ENCODE measurements at places on chromosomes 3 and 15.

DNA sequence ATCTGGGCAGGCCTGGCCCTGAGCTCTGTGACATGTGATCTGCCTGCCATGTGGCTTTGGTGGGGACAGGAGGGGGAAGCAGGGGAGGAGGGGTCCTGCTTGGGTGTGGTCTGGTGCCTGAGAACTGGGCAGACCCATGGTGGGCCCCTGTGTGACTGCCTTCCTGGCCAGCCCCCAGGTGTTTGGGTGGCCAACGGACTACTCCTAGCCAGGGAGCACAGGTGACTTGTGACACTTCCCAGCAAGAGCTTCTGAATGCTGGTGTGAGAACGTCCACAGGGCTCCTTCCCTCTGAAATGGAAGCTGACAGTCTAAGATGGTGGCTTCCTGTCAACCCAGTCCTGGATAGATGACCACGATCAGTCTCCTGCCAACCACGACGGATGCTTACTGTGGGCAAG lies 136.1 kb upstream of the MEF2A start:
- no peak for DNase-seq

GRCh38 chr3:186824430-186825139 lies 17.9 kb upstream of the ADIPOQ start:
- peak; percentile 78 for DNase-seq

- no peak for DNase-seq
Observed at GRCh38 chr15:72827226-72827625, 43.7 kb upstream of the ADPGK start.

GRCh38 chr3:71987089-71987735 lies 202.3 kb upstream of the PROK2 start:
- no peak for DNase-seq

GRCh38 chr15:65827065-65827464 lies 35.0 kb upstream of the DENND4A start:
- DNase-seq = no peak

DNA sequence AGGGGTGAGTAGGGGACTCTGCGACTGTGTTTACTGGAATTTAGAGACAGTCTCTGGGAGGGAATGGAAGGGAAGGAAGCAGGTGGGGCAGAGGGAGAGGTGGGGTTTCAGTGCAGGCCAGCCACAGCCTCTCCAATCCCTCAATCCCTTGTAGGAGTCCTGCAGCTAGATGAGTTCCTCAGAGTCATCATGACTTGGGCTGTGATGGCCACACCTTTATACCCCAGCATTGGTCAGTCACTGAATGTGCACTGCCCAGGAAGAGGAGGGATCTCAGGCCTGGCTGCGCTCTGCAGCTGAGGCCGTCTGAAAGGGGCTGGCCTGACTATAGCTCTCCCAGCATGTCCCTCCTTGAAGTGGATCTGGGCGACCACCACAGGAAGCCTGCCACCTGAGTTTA lies 67.3 kb upstream of the GLCE start:
- no peak for DNase-seq

GRCh38 chr15:49815526-49815925 lies 194.7 kb downstream of the DTWD1 start:
- DNase-seq = peak; percentile 1

- no peak for DNase-seq
Observed at GRCh38 chr15:68366314-68366713, 65.6 kb downstream of the ITGA11 start.

DNA sequence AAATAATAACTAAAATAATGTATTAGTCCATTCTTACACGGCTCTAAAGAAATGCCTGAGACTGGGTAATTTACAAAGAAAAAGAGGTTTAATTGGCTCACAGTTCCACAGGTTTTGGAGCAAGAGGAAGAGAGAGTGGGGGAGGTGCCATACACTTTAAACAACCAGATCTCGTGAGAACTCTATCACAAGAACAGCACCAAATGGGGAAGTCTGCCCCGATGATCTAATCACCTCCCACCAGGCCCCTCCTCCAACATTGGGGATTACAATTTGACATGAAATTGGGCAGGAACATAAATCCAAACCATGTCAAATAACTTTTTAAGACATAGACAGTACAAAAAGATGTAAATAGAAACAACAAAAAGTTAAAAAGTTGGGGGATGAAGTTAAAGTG lies 63.2 kb downstream of the ILDR1 start:
- DNase-seq = no peak

DNA sequence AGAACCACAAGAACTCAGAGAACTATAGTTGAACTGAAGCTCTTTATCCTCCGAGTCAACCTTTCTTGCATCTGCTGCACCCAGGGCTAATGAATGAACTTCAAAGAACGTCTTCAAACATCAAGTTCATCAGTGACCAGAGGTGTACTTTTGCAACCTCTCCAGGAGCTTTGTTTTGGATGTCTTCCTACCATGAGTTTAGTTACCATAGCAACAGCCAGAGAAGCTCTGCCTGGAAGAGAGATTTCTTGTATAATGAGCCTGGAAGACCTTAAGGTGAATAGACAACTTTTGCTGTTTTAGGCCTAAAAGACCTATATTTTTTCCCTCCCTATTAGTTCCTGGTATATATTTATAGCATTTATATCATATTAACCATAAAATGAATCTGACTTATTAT lies 9.1 kb downstream of the ACTC1 start:
- DNase-seq = no peak

DNA sequence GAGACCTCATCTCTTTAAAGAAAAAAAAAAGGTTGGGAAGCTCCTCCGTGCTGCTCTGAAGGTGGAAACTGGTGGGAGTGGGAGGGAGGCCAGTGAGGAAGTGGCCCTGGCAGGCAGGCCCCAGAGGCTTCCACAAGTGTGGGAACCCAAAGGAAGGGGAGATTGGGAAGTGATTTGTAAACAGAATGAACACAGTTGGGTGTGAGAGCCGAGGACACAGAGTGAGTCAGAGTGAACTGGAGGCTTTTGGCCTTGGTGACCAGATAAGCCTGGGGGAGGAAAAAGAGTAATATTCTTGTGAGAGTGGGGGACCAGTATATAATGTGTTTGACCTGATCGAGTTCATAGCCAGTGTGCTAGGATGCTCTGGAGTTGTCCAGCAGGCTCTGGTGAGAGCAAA lies 23.0 kb downstream of the MKRN2 start:
- DNase-seq = no peak

DNA sequence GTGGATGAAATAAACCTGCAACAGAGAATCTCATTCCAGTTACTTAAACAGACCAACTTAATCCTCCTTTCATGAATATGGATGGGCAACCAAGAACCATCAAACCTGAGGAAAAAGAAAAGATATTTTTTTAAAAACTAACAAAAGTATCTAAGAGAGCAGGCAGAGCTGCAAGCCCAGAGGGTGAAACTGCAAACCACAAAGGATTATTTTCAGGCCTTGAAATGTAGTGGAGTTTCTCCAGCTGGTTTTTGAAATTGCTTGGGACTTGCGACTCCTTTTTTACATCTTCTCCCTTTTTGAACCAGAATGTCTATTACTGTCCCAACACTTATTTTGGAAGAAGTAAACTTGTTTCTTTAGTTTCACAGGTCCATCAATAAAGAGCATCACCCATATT lies 87.4 kb downstream of the STAG1 start:
- DNase-seq = no peak

- no peak for DNase-seq
Observed at GRCh38 chr3:71419369-71419768, 164.2 kb downstream of the FOXP1 start.

- DNase-seq = no peak
Observed at GRCh38 chr3:73706771-73707170, 82.0 kb upstream of the PDZRN3 start.

- DNase-seq = no peak
Observed at GRCh38 chr3:60366486-60366885, 884.8 kb downstream of the FHIT start.

DNA sequence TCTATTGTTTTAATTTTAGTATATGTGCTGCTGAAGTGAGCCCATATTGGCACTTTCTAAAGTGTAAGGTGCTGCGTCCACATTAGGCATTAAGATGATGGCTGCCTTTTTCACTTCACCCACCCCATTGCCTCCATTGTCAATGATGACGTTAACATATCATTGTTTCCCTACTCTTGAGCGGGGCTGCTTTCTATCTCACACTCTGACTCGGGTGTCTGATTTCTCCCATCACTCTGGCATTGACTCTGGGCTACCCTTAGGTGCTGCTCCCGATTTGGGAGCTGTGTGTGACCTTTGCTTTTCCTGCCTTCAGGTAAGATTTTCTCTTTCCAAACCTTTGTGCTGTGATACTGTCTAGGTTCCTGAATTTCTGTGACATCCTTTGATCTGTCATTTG lies 28.8 kb downstream of the CGNL1 start:
- no peak for DNase-seq

- no peak for DNase-seq
Observed at GRCh38 chr3:110495201-110495927, 576.3 kb upstream of the NECTIN3 start.

DNA sequence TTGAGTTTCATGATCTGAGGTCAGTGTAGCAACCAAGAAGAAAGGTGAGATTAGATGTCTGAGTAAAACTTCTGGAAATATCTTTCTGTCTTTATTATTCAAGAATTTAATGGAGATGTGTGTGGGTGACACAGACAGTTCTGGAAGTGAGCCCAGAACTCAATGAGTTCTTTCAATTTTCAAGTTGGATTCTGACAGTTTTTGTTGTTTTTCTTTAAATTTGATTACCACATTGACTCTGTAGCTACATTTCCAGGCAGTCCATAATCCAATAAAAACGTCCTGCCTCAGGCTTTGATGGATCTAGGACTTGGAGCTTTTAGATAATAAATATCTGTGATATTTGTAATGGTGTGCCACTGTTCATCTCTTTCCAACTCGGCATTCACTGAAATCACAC lies 3.9 kb upstream of the PARP14 start:
- no peak for DNase-seq

DNA sequence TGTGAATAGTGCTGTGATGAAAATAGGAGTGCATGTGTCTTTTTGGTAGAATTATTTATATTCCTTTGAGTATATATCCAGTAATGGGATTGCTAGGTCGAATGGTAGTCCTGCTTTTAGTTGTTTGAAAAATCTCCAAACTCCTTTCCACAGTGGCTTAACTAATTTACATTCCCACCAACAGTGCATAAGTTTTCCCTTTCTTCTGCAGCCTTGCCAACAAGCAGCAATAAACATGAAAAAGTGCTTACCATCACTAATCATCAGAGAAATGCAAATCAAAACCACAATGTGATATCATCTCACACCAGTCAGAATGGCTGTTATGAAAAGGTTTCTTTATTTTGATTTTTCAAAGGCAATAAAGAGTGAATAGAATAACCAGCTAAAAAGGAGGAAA lies 1105.9 kb downstream of the NAALADL2 start:
- DNase-seq = no peak

- DNase-seq = peak; percentile 89
Observed at GRCh38 chr3:27484015-27484844, at the start of gene SLC4A7. TSS of gene SLC4A7 (minus strand) at chr3:27484384. CDS start at chr3:27484126, 258 bp downstream.

DNA sequence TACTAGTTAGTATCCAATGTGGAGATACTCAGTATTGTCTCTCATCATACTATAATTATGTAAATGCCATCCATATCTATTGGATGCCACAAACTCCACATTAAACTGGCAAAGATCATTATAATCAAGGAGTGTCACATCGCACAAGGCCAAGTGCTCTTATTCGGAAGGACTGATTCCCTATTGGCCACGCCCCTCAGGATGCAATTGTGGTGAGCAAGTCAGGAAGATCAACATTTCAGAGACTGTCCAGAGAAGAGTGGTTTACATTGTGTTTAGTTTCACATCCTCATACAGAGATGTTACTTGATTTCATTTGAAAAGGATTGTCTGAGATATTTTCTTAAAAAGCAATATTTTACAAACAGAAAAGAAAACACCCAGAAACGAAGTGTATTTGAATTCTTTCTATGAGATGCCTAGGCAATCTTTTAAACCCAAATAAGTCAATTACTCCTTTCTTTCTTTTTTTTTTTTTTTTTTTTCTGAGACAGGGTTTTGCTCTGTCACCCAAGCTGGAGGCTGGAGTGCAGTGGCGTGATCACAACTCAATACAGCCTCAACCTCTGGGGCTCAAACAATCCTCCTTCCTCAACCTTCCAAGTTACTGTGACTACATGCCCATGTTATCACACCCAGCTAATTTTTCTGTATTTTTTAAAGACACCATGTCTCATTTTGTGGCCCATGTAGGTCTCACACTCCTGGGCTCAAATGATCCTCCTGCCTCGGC lies 369.1 kb downstream of the RBMS3 start:
- DNase-seq = no peak

- DNase-seq = no peak
Observed at GRCh38 chr15:62567501-62567900, 402.4 kb upstream of the C2CD4B start.

- no peak for DNase-seq
Observed at GRCh38 chr3:52388933-52389332, 56.0 kb downstream of the SEMA3G start.

DNA sequence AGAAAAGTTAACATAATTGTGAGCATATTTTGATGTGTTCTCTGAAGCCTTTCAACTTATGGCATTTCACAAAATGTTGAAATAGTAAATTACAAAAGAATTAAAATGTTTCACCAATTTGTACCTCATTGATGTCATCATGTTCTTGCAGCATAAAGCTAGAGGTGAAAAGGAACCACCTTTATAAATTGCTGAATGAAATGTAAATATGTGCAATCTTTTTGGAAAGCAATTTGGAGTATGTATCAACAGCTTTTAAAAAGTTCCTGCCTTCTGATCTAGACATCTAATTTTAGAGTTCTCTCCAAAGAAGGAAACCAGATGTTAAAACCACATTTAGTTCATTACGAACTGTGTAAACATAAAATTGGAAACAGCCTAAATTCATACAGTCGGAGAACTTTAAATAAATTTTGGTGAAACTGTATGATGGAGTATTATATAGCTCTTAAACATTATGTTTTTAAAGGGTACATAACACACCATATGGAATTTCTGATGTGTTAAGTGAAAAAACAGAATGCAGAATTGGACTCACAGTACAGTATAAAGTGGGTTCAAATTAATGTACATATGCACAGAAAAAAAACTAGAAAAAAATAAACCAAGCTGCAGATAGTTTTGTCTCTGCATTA lies 311.2 kb upstream of the NAALADL2 start:
- peak; percentile 60 for DNase-seq

- no peak for DNase-seq
Observed at GRCh38 chr3:28556195-28556594, 207.6 kb upstream of the AZI2 start.

- no peak for DNase-seq
Observed at GRCh38 chr3:43893727-43894126, 203.0 kb downstream of the ABHD5 start.

DNA sequence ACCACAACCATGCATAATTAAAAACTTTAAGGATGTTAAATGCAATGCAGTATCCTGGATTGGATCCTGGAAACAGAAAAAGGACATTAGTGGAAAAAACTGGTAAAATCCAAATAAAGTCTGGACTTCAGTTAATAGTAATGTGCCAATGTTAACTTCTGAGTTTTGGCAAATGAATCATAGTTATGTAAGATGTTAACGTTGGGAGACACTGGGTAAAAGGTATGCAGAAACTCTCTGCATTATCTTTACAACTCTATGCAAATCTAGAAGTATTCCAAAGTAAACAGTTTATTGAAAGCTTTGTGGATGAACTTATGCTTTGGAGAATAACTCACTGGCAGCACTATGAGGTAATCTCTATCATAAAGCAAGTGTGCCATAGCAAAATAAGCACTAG lies 357.4 kb downstream of the RORA start:
- no peak for DNase-seq

All from NCI-H2081 (cell line).